ENCODE measurements at places on chromosomes 11 and 22.

DNA sequence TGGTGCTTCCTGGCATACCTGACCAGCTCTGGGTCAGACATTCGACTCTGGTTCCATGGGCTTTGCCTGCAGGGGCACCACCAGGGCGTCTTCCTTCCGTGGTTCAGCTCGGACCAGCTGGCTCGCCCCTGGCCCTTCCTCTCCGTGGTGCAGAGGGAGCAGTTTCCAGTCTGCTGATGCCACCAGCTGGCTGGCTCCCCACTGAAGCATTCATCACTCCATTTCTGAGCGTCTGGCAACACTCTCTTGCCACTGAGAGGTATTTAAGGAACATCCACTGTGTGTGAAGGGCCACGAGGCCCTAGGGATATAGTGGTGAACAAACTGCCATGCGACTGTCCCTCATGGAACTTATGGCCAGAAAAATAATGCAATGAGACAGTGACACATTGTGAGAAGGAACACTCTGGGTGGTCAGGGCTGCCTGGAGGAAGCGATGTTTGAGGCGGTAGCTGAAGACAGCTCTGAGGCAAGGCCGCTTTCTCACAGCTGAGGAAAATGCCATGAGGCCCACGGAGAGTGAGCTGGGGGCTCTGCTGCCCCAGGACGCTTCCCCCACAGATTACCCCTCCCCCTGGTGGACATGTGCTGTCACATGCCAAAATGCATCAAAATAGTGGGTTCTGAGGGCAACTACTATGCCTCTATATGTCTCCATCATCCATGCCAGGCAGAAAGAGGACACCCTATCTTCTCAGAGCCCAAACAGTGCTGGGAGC lies 44.9 kb upstream of the ARFGAP3 start:
- DNase-seq: no peak

- no peak for DNase-seq
Measured at GRCh38 chr11:45578316-45578715, 87.1 kb downstream of the CHST1 start.

DNA sequence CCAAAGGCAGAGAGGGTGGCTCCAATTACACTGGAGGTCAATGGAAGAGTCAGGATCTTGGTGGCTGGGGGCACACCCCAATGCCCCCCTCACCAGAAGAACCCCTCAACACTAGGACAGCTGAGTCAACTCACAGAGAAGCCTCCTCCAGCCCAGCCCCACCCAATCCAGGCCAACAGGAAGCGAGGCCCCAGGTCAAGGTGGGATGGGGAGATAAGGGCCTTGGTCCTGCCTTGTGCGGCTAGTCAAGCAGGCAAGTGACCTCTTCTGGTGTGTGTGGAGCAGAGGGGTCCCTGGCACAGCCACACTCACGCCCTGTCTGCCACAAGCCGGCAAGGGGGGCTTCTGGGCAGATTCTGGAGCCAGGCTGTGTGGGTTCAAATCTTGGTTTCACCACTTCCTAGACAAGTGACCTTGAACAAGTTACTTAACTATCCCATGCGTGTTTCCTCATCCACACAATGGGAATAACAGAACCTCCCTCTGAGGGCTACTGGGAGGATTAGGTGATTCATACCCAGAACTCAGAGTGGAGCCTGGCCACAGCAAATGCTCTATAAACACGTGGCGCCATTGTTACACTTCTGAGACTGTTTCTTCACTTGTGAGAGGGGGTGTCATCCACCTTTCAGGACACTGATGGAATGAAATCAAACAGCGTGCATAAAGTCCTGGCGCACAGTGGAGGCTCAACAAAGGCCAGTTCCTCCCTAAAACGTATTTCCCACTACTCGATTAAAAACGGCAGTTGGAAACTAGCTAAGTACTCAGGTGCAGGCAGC lies 3.2 kb downstream of the TTLL12 start:
- no peak for DNase-seq

- no peak for DNase-seq
Measured at GRCh38 chr22:22576244-22576988, 17.4 kb upstream of the PRAME start.

- DNase-seq: no peak
Measured at GRCh38 chr11:44221456-44221855, 88.5 kb downstream of the ALX4 start.

DNA sequence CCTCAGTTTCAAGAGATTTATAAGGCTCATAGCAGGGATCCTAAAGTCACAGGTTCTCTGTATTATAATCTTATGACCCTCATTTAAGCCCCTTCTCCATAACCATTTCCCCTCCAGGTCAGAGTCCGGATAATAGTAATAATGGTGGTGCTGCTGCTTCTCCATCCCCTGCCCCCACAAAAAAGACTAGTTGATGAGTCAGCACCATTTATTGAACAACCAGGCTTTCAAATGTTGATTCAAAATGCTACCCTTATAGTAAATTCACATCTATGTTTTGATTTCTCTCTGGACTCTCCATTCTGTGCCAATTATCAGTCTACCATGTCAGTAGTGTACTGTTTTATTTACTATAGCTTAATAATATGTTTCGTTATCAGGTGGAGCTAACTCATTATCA lies 17.6 kb upstream of the RIC3 start:
- no peak for DNase-seq

DNA sequence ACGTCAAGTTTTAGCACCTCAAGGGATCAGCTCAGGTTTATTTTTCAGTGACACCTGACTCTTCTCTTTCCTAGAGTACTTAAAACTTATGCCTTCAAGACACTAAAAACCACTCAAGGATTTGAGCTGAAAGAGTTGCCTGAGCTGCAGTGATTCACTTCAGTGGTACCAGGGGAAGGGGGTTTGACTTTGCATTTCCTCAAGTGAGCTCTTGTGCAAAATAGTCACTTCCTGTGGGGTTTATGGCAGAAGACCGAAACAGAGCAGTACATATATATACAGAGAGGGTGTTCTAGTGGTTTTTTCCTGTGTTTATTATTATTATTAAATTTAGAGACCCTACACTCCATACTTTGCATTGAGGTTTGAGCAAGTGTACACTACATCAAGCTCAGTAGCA lies 60.7 kb downstream of the DBX1 start:
- no peak for DNase-seq

- DNase-seq: no peak
Measured at GRCh38 chr22:45548991-45549761, 46.5 kb downstream of the FBLN1 start.

DNA sequence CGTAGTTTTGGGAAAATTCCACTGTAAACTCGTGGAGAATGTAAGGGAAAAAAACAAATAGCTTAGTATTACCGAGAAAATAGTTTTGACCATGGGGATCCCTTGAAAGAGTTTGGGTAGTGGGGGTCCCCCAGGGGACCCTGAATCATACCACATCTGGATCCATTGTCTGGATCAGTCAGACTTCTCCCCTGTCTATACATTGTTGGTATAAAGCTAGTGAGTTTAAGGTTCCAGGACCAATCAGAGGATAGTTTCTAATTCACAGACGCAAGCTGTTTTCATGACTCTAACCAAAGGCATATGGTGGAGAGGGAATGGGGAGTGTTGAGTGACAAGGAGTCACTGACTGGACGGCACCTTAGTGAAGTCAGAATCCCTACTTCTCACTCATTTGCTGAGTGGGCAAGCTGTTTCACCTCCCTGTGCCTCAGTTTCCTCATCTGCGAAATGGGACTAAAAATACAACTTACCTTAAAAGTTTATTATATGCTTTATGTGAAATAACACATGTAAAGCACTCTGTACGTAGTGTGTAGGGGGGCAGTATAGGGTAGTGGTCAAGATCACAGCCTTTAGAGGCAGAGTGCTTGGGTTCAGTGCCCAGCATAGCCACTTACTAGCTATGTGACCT lies 90.2 kb downstream of the TRAF6 start:
- DNase-seq: no peak

DNA sequence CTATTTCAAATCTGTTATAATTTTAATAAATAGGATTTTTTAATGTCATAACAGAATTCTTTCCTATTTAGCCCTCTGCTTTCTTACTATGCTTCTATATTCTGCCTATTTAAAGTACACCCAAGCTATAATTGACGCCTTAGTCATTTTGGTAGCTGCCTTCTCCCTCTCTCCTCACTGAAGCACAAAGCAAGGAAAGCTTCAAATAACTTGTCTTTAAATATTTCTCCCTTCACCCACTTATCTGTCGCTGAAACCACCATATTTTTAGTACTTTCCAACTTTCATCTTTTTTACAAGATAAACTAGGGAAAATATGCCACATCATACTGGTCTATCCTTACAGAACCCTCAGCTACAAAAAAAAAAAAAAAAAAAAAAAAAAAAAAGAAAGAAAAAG lies 127.9 kb downstream of the ENTHD1 start:
- DNase-seq: no peak

- no peak for DNase-seq
Measured at GRCh38 chr22:29073618-29074275, 912 bp downstream of the KREMEN1 start.

GRCh38 chr22:49192180-49192856 lies 635.4 kb downstream of the BRD1 start:
- DNase-seq: no peak

DNA sequence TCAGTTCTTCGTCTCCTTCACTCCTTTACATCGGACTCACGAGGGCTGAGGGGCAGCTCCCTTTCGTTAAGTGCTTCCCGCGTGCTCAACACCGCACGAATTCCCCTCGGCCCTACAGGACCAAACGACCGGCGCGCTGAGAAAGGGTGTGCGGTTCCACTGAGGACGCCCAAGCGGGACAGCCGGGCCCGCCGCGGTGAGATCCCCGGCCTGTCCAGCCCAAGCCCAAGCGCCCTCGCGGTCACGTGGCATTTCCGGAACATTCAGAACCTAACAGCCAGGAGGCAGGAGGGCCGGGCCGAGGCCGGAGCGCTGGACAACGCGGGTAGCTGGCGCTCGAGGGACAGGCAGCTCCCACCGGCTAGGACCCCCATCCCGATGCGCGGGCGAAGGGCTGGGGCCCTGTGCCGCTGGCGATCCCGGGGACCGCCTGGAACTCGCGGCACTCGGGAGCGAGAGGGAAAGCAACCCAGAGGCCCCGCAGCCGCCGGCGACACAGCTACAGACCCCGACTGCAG lies 737 bp upstream of the STIP1 start:
- DNase-seq: no peak

- no peak for DNase-seq
Measured at GRCh38 chr11:109972181-109972715, 120.9 kb upstream of the ZC3H12C start.

DNA sequence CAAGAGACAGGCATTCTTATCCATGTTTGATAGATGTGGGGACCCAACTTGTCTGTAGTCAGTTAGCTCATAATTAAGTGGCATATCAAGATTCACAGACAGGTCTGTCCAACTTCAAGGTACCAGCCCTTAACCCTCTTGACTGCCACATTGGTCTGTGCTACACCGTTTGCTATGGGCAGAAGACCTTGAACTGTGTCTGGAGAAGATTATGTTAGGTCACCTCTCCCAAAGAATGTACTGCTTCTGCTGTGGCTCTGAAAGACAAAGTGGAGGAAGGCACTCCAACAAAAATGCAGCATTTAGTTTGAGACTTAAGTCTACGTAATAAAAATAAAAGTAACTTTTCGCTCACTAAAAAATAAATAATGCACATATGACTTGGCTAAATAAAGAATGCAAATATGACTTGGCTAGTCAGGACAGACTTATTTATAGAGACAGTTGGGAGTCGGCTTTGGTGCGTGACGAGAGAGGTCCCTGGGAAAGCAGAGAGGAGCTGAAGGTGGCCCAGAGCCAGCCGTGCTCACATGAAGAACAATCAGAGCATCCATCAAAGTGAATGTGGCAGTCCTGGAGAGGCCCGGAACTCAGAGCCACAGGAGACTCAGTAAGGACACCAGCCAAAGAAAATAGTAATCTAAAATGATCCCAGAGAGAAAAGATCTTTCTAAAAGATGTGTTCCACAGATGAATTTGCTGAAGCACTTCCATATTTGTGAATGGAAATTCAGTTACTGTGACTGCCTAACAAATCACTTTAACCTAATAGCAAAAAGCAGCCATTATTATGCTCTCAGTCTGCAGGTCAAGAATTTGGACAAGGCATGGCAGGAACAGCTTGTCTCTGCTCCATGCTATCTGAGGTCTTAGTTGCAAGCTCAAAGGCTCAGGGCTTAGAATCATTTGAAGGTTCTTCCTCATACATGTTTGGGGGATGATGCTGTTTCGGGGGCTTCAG lies 35.0 kb downstream of the CWC15 start:
- DNase-seq: no peak

GRCh38 chr22:25131198-25131887 lies 68.3 kb upstream of the CRYBB3 start:
- DNase-seq: no peak

DNA sequence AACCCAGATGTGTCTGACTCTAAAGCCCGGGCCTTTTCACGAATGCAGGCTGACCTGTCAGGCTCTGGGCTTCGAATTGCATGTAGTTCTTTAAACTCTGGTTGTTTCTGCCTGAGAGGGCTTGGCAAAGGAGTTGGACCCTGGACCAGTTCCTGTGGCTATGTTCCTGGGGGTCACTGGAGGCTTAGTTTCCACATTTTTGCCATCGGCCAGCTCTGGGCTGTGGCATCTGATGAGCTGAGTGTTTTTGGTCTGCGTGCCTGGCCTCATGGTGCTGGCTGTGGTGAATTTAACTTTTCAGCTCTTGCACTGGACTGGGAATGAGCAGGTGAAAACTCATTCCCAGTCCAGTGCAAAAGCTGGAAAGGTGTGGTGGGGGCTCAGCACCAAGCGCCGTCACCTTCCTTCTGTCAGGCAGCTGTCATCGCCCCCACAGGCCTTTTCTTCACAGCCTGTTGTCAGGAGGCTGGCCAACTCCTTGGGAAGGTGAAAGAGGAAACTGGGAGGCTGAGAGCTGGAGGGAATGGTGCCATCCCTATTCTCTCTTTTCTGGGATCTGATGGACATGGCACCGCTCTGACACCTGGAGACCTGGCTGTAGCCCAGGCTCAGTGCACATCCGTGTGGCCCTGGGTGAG lies 123.6 kb downstream of the ADAMTS15 start:
- DNase-seq: no peak

- no peak for DNase-seq
Measured at GRCh38 chr11:120529214-120529613, 17.7 kb downstream of the GRIK4 start.

DNA sequence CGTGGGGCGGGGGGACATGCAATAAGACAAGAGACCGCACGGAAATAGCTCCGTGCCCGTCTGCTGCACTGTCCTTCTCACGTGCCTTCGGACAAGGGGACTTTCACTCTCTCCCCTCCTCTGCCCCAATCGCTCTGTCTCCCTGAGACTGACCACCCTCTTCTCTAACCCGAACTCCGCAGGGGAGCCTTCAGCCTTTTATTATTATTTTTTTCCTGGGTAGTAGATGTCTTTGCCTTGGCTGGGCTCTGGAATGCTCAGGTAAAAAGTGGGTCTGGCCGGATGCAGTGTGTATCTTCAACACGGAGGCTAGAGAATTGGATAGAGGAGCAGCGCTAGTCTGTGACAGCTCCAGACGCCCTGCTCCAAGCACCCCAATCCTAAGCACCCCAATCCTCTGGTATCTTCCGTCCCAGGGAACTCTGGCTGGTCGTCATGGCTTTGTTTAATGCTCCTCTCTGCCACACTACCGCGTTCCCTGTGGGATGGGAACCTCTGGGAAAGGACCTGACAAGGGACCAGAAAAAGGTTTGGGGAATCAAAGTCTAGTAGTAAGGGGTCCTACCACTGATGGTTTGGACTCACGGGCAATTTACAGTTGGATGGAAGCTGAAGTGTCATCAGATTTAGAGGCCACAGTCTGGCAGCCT lies 25.1 kb upstream of the ROBO3 start:
- DNase-seq: no peak

- DNase-seq: no peak
Measured at GRCh38 chr22:39408173-39408572, 8.6 kb downstream of the TAB1 start.

- DNase-seq: no peak
Measured at GRCh38 chr11:26743622-26744021, 21.8 kb upstream of the SLC5A12 start.

All from activated T-helper 1 cell treated with anti-CD3 and anti-CD28 coated beads, Interleukin-2, amount 50 U/mL, for 16 hours (primary cell).